Fibroblast of skin of back (primary cell): ENCODE measurements at places on chromosomes 4 and X.

- no peak for DNase-seq
Measured at GRCh38 chrX:103828529-103828928, 3.5 kb downstream of the RAB9B start.

DNA sequence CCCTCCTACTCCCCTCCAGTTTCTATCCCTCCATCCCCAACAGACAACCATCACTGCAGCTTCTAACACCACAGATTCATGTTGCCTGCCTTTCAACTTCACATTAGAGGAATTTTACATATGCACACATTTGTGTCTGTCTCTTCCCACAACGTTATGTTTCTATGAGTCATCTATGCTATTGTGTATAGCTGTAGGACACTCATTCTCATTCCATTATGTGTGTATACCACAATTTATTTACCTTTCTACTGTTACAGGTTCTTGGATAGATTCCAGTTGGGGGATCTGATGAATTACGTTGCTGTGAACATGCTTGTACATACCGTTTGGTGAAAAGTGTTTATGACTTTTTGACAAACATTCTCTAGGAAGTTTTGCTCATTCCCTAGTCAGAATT is 58.8 kb upstream of the TRPC3 start:
- peak; percentile 57 for DNase-seq

GRCh38 chr4:133592106-133592505 is 443.0 kb downstream of the PCDH10 start:
- DNase-seq: no peak

DNA sequence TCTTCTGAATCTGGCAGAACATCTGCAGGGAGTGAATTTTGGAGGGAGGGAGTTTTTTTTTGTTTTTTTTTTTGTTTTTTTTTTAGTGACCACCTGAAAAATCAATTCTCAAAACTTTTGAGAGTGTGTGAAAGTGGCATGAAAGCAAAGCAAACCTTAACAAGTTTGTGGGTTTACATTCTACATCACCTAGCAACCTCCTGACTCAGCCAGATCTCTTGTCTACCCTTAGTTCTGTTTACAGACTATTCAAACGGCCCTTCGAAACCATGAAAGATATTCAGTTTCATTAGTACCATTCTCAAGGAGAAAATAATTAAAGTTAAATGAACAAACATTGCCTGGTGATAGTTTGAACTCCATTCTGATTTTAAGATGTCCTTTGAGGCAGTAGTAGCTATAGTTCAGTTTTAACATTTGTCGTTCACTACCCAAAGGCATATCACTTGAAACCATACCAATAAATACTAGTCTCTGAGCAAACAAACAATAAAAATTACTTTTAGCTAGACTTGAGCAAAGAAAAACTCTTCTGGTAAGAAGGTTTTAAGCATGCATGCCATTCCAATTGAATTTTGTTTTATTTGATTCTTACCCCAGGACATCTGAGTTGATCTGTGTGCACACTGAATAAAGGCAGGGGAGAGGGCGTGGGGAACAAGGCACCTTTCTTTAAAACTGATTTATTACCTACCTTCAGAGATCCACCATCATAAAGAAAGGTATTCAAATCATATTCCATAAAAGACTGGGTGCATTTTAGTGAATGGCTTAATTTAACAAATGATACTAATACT is 137.7 kb downstream of the ARX start:
- no peak for DNase-seq

DNA sequence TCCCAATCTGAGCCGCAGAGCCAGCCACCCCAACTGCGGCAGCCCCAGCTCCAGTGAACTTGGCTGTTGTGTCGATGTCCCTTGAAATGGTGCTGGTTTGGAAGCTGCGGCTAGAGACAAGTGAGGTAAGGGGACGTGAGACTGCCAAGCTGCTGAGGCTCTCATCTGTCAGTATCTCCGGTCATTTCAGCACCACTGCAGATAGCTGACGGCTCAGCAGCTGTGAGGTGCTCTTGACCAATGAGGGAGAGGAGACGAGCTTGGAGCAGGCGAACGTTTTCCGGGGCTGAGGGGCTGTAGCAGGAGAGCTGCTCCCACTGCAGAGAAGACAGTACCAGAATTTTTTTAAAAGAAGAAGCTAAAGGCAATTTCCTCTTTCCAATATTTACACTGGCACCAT is 175.5 kb upstream of the CASK start:
- DNase-seq: no peak

GRCh38 chrX:12138361-12139313 is at the start of gene FRMPD4:
Gene FRMPD4 (plus strand): TSS chrX:12138473. CDS start chrX:12138972, 499 bp downstream.
- DNase-seq: peak; percentile 19

DNA sequence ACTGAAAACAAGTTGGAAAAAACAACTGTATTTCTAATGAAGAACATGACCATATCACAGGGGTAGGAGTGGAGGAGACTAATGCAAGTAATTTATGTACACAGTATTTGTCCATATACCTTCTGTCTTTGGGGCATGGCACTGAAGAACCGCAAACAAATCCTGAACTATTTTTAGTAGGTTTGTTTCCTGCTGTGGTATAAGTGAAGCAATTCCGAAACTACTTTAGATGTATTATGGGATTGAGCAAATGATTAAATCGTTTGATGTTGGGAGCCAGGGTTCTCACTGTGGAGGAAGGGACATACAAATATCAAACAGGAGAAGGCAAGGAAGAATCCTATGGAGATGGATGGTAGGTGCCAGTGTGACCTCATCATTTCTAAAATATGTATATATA is 18.9 kb upstream of the SH3KBP1 start:
- DNase-seq: no peak

DNA sequence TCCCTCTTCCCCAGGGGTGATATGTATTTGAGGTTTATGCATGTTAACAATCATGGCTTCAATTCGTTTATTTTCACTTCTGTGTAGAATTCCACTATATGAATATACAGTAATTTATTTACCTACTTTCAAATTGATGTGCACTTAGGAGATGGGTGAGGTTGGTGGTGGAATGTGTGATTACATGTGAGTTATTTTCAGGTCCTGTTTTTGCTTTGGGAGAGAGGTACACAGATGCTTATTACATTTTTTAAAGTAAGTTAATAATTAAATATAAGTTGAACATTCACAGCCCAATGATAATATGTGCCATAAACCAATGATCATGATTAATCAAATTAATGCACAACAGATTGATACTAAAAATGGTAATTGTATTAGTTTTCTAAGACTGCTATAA is 79.5 kb downstream of the SPRY1 start:
- no peak for DNase-seq

DNA sequence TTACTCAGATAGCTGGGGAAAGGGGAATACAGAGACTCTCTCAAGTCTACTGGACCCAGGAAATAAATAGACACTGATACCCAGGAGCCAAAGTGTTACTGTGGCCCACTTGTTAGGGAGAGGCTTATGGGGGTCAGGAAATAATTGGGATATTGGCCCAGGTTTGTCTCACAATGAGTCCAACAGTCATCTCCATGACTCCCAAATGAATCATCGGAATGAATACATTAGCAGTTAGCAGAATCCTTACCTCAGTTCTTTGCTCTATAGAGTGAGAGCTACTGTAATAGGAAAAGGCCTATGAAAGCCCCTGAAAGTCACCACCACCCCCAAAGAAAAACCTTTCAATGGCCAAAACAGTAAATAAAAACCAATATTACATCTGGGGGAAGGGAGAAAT is 42.4 kb upstream of the ARHGEF6 start:
- DNase-seq: peak; percentile 48

GRCh38 chr4:139672215-139672614 is 6.6 kb downstream of the MGST2 start:
- no peak for DNase-seq

DNA sequence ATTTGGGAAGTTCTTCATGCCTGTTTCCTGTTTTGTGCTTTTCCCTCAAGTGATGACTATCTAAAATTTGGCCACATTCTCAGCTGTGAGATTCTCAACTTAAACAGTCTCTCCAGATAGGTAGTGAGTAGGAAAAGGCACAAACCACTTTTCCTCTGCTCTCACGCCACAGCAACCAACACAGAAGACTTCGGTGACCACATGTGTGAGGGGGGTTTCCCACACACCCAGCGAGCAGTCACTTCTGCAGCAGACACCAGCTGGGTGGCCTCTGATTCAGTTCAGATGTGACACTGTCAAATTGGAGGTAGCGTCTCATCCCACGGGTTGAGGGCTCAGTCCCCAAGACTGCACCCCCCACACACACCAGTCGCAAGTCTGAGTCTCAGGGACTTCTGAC is 25.1 kb upstream of the CLDN34 start:
- peak; percentile 2 for DNase-seq

- no peak for DNase-seq
Measured at GRCh38 chr4:112279025-112279881, 6.5 kb downstream of the TIFA start.

- DNase-seq: no peak
Measured at GRCh38 chr4:147287588-147287890, 193.4 kb upstream of the EDNRA start.

DNA sequence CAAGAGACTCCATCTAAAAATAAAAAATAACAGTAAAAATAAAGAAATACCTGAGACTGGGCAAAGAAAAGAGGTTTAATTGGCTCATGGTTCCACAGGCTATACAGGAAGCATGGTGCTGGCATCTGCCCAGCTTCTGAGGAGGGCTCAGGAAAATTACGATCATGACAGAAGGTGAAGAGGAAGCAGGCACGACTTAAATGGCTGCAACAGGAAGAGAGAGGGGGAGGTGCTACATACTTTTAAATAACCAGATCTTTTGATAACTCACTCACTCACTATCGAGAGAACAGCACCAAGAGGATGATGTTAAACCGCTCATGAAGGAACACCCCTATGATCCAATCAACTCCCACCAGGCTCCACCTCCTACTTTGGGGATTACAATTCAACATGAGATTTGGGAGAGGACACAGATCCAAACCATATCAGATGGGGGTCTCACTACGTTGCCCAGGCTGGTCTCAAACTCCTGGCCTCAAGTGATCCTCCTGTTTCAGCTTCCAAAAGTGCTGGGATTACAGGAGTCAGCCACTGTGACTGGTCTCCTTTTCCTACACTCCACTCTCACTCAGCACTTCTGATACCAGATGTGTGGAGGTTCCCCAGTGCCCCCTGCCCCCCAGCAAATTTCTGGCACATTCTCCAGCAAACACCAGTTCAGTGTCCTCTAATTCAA is 11.9 kb upstream of the ZNF157 start:
- no peak for DNase-seq

DNA sequence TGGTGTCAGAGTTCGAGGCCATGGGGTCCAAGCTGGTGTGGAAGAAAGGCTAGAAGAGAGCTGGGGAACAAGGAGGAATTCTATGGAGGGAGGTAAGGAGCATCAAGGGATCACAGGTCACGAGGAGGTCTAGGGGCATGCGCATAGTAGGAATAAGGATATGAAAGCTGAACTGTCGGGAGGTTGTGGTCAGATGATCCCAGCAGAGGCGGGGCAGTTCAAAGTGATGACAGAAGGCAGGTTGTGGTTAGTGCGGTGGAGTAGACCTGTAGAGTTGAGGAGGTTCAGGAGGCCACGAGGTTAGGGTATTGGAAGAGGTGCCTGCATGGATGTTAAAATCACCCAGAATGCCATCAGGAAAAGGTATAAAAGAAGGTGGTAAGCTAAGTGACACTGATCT is 156.3 kb downstream of the TMEM164 start:
- DNase-seq: no peak

DNA sequence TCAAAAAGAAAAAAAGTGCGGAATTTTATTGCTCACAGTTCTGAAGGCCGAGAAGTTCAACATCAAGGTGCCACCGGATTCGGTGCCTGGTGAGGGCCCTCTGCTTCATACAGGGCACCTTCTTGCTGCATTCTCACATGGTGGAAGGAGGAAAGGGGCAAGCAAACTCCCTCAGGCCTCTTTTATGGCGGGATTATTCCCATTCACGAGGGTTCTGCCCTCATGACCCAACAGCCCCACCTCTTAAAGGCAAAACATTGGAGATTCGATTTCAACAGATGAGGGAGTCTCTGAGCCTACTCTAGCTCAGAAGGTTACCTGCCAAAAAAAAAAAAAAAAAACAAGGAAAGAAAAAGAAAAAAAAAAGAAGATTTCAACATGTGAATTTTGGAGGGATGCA is 64.1 kb upstream of the CBR4 start:
- no peak for DNase-seq

GRCh38 chr4:10582059-10582686 is 102.4 kb downstream of the CLNK start:
- DNase-seq: peak; percentile 57

GRCh38 chrX:100939333-100939732 is 10.6 kb upstream of the XKRX start:
- DNase-seq: no peak

GRCh38 chrX:22109442-22109841 is 77.3 kb downstream of the PHEX start:
- DNase-seq: peak; percentile 79

DNA sequence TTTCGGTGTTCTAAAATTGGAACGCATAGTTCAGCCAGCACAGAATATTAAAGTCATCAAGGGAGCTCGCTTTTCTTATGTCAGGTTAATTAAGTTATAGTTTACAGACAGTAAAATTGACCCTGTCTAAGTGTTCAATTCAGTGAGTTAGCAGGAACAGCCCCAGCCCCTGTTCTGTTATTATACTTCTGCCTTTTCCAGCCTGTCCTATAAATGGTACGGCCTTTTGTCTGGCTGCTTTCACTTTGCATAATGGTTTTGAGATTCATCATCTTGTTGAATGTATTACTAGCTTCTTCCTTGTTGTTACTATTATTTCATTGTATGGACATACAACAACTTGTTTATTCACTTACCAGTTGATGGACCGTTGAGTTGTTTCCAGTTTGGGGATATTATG is 9.5 kb downstream of the CXCL13 start:
- no peak for DNase-seq

- no peak for DNase-seq
Measured at GRCh38 chr4:147524601-147525000, 43.7 kb downstream of the EDNRA start.

DNA sequence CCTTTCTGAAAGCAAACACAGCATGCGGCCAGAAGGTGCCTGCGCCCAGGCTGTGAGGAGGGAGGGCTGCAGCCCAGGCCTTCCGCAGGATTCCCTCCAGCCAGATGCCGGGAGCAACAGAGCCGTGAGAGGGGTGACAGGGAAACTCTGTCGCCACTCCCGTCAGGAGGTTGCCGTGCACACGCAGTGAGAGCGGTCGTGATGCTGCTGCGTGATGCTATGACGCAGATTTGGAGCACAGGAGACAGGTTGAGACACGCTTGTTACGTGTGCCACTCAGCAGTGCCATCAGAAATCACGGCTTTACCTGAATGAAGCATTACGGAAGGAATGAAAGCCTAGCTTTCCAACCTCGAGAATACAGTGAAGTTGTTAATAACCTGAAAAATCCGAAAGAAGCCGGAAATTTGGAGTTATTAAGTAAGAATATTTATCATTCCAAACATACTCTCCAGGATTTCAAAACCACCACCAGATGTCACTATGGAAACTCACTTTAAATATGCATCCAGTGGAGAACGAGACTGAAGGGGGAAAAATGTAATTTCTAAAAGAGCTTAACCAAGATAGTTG is 54.4 kb downstream of the FAT1 start:
- DNase-seq: peak; percentile 83

DNA sequence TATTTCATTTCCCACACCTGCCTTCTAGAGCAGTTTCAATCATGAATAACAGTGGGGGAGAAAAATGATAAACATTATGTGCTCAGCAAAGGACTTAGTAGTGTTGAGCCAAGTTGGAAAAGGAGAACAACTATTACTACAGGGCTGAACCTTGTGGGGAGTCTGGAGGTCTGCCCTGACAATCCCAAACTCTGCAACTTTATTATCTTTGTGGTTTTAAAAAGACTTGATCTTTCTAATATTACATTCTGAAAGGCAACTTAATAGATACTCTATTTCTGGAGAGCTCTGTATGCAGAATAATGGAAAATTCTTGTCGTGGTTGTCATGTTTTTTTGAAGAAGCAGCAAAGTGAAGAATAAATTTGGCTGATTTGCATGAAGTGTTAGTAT is 116.1 kb downstream of the SPCS3 start:
- peak; percentile 54 for DNase-seq

GRCh38 chr4:83378419-83378818 is 43.8 kb upstream of the HPSE start:
- no peak for DNase-seq
